ENCODE measurements at places on chromosomes 1 and 21.

- DNase-seq = no peak
Measured at GRCh38 chr1:222557148-222557547, 9.2 kb upstream of the HHIPL2 start.

- DNase-seq = no peak
Measured at GRCh38 chr21:42744520-42745445, 91.4 kb downstream of the PDE9A start.

GRCh38 chr1:158103861-158104522, 76.7 kb upstream of the CD1D start:
- DNase-seq = no peak

GRCh38 chr21:39314143-39315027, 953 bp upstream of the BRWD1 start:
- peak; percentile 36 for DNase-seq

DNA sequence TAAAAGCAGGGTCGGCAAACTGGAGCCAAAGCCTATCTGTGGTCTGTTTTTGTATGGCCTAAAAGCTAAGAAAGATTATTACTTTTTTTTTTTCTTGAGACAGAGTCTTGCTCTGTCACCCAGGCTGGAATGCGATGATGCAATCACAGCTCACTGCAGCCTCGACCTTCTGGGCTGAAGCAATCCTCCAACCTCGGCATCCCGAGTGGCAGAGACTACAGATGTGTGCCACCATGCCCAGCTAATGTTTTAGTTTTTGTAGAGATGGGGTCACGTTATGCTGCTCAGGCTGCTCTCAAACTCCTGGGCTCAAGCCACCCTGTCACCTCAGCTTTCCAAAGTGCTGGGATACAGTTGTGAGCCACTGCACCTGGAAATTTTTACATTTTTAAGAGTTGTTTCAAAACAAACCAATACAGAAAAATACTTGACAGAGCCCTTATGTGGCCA, 6.5 kb upstream of the GLRX2 start:
- DNase-seq = no peak

DNA sequence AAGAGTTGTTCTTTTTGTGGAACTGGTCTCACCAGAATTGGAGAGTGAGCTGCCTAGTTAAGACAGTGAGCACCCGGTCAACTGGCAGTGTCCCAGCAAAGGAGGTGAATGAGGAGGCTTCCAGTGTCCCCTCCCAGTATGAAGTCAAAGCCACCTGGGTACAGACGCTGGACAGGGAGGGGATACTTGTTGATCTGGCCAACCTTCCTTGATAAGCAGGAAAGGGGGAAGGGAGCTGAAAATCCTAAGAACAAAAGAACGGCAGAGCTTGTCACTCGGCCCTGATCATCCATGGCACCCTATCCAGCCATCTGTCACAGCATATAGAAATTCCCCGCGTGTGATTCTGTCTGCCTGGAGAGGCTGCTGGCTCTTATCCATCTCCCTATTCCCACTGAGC, 91.5 kb downstream of the SSBP3 start:
- no peak for DNase-seq

GRCh38 chr21:43924421-43925095, 59.5 kb downstream of the AGPAT3 start:
- no peak for DNase-seq

- DNase-seq = no peak
Measured at GRCh38 chr1:74402873-74403272, 109.5 kb downstream of the LRRC53 start.

DNA sequence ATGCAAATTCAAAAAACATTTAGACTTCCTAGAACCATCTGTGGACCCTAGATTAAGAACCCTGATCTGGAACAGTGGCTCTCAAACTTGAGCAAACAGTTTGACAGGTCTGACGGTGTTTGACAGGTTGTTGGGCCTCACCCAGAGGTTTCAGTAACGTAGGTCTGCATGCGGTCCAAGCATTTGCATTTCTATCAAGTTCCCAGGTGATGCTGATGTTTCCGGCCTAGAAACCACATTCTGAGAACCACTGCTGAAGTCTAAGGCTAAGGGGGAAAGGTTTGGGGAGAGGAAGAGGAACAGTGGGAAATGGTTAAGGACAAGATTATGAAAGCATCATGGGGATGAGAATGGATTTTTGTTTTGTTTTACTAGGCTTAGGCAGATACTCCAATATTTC, 48.6 kb downstream of the MDM4 start:
- DNase-seq = no peak

GRCh38 chr1:214957330-214958137, 125.0 kb upstream of the KCNK2 start:
- DNase-seq = no peak

DNA sequence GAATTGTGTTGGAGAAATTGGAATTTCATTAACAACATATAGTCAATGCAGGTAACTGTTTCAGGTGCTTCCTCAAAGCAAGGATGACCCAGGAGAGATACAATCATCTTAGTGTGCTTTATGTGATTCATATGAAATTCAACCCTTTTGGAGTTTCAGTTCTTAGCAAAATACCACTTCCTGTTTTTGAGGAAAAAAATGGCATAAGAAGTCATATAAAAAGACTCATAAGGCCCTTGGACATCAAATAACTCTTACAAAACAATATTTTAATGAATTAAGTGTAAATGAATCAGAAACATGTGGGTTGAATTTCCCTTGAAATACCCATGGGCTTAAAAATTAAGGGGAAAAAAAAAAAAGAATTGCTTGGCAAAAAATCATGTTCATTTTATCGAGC, 926.6 kb downstream of the LTN1 start:
- DNase-seq = no peak

DNA sequence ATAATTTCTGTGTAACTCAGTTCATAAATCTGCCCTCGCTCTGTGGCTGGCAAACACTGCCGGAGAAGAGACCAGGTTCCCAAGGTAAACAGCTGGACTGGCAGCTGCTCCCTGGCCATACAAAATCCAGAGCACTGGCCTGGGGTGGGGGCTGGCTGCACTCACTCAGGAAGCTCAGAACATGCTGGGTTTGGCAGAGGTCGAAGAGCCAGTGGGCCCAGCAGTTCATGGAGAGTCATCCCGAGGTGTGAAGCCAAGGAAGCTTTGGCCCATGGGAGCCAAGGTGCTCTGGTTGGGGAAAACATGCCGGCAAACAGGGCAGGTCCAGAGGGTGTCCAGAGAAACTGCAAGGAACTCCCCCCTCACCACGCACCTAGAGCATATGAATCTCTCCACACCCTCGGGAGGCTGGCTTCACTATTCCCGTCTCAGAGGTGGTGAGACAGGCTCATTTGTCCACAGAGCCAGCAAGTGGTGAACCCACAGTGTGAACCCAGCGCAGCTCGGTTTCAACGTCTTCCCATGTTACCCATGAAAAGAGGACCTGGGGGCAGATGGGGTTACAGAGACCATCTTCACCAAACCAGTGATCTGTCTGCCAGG, 102.4 kb downstream of the DMRTB1 start:
- no peak for DNase-seq

DNA sequence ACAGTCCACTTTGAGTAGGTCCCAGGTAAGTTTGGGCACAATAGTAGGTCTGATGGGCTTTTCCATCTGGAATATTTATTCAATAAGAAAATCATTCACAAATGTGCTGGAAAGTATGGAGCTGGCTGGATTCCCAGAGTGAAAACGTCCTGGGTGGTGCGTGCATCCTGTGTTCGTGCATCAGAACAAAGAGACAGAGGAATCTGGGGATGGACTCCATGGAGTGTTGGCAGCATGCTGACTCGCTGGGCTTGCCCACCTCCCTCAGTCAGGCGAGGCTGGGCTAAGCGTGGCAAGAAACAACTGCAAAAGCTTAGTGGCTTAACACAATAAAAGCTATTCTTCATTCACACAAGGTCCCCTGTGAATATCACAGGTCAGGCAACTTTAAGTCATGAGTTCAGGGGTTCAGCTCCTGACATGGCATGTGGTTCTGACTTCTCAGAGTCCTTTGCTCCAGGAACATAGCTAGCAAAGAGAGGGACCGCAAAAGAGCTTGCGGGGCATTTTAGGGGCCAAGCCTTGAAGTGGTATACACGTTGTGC, 151.6 kb upstream of the ZNF644 start:
- no peak for DNase-seq

DNA sequence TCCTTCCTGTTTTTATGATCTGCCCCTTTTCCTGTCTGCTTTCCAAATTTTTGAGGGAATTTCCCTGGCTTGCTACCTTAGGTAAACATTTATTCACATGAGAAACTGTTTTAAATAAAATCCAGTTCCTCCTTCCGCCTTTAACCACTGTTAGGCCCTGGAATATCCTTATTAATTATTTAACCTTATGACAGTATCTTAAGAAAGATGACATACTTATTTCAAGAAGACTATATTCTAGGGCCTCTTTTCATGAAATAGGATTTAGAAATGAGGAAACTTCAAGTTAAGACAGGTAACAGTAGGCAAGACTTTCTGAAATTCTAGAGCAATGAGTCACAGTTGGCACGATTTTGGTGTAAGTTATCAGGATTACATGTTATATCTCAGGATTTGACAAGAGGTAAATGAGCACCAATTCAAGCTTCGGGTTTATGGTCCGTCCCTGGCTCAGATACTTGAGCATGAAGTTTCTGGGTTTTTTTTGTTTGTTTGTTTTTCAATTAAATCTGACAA, 2.0 kb upstream of the TNFSF18 start:
- no peak for DNase-seq

- no peak for DNase-seq
Measured at GRCh38 chr1:99527078-99527477, 118.8 kb upstream of the PALMD start.

GRCh38 chr1:147389532-147390184, 147.2 kb downstream of the CHD1L start:
- no peak for DNase-seq

GRCh38 chr1:184176058-184176457, 124.5 kb downstream of the TSEN15 start:
- DNase-seq = no peak

DNA sequence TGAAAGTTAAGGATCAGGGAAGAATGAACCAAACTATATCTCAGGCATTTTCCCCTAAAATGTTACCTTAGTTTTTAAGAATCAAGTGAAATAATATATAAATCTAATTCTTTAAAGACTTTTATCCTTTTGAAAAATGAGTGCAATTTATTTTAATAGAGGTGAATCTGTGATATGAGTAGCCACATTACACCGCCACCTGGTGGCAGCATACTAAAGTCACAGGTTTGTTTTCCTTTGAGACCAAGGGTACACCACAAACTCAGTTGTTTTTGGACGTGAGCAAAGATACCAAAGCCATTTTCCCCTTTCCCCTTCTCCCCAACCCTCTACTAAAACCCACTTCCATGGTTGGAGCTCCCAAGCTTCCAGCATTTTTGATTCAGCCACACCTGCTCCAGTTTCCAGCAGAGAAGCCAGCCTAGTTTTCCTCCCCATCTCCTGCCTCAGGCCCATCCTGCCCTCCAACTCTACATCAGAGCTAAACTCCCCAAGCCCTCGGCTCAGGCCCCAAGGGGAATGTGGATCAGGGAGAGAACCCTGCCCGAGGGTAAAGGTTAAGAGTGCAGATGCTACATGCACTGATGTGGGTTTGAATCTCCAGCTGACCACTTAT, 22.9 kb upstream of the LDLRAP1 start:
- DNase-seq = peak; percentile 49

DNA sequence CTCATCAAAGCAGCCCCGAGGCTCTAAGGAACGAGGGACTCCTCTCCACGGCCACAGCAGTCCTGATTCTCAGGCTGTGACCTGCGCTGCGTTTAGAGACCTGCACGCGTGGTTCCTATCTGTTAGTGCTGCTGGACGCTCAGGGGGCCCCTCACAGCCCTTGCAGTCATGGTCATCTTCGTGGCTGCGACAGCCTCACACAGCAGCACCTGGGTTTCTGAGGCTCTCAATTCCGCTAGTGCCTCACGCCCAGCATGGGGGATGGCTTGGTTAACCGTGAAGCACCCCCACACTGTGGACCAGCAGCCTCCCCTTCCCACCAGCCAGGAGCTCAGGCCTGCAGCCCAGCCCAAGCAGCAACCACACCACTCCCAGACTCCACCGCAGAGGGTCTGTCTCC, 7.8 kb downstream of the MORN1 start:
- no peak for DNase-seq

DNA sequence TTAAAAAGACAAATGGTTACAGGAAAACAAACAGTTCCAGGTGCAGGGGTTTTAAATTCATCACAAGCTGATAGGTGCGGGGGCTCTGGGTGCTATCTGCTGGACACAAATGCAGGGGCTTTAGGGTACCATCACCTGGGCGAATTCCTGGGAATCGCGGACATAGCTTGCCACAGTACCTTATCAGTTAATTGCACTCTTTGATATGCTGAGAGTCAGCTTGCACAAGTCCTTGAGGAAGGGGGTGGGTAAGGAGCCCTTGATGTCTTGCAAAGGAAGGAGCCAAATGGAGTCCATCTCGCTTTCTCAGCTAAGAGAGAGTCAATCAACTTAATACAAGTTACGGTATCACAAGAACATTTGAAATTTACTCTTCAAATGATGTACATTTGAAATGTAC, 25.4 kb upstream of the TMEM54 start:
- no peak for DNase-seq

DNA sequence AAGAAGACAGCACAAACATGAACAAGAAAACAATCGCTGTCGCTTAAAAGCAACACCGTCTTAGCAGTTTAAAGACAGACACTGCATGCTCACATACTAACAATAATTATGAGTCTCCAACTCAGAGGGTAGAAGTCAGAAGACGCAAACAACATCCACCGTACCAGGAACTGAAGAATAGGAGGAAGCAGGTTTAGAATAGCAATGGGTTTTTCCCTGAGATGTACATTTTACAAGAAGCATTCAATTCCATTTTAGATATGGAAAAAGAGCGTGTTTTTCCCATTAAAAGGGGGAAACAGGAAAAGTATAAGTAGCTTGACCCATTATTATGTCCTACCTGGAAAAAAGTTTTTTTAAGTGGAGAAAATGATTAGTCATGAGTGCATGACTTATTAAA, 34.5 kb upstream of the KCNE1 start:
- DNase-seq = no peak

- no peak for DNase-seq
Measured at GRCh38 chr1:204592246-204592948, 76.2 kb downstream of the MDM4 start.

DNA sequence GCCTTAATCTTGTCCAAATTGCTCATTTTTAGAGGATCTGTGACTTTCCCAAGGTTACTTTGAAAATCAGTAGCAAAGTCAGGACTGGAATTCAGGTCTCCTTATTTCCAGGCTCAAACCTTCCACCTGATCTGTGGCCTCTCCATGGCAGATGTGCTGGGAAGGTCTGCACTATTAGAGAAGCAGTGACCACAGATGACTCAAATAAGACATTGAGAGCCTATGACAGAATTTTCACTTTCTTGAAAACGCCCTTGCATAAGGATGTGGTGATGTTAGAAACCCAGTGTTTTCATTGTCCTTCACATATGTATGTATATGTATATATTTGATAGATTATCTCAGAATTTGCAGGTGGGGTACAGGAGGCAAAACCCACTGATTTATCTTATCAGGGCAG, 45.3 kb downstream of the TTC39A start:
- DNase-seq = no peak

- no peak for DNase-seq
Measured at GRCh38 chr1:233759665-233760064, 144.8 kb upstream of the SLC35F3 start.

- DNase-seq = no peak
Measured at GRCh38 chr1:167249702-167250101, 29.0 kb downstream of the POU2F1 start.

All from stimulated activated CD8-positive, alpha-beta memory T cell treated with anti-CD3 and anti-CD28 coated beads, Interleukin-7, amount 100 ng/mL, for 4 hours (primary cell).